ENCODE measurements at places on chromosomes 1 and 21.

DNA sequence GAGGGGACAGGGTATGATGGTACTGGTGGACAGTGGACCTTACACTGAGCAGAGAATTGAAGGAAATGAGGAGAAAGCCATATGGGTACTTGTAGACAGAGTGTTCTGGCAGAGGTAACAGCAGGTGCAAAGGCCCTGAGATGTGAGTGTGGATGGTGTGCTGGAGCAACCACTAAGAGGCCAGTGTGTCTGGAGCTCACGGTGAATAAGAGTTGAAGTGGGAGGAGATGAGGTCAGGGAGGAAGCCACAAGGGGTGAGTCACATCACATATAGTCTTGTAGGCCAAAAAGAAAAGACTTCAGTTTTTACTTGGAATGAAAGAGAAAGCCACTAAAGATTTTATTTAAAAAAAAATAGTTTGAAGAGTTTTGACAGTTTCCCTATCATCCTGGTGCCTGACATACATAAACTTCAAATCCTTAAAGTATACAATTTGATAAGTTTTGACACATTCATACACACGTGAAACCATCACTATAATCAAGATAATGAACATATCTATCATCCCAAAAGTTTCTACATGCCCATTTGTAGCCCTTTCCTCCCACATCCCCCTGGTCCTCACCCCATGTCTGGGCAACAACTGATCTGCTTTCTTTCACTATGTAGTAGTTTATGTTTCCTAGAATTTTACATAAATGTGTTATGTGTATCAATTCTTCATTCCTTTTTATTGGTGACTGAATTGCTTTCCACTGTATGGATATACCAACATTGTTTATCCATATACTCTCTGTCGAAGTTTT is 148.4 kb downstream of the GPATCH2 start:
- peak; percentile 0 for DNase-seq

DNA sequence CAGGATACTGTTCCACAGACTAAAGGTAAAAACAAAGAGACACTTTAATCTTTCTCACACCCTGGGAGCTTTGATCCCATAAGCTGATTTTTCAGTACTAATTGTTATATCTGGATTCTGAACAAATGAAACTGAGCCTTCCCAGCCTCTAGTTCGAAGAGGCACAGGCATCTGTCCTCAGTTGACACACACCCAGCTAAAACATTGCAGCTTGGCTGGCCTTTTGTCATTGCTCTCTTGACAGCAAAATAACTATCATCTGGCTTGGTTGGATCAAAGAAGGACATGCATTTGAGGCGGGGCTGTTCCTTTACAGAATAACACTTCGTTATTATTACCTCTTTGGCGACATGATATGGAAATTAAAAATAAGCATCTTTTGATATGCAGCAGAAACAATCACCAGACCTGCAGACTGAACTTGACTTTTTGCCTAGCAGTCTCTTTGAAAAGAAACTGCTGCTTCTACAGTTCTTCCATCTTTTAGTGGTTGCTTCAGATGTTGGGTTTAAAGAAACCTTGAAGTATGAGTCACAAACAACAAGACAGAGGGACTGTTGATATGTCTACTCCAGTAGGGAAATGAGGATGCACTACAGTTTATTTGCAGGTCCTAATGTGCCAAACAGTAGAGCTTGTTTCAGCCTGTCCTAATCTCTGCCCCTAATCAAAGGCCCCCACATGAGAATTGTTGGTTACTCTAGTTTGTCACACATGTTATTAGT is 166.5 kb downstream of the TPR start:
- no peak for DNase-seq

DNA sequence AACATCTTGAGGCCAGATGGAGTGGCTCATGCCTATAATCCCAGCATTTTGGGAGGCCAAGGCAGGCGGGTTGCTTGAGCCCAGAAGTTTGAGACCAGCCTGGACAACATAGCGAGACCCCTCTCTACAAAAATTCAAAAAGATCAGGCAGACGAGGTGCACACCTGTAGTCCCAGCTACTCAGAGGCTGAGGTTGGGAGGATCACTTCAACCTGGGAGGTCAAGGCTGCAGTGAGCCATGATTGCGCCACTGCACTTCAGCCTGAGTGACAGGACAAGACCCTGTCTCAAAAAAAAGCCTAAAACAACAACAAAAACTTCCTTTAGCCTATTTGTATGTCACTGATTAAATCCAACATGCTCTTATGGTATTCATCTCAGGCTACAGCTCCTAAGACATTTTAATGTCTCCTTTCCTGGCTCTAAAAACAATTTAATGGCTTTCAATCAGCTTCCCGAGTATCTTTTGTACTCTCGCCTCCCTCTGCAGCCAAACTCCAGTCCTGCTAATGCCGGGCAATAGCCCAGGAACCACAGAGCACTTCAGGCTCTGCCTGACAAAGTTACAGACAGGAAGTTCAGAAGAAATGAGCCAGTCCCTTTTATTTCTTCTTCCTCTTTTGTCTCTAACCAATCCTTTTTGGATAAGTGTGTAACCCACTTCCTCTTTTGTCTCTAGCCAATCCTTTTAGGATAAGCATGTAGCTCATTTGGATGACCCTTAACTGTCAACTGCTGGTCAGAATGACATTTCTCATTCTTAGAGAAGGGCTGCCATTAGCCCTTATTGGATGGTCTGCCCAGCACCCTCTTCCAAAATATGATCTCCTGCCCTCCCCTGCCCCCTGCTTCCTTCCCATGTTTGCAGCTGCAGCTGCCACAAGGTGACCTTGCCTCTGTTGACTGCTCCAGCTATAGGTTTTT is 6.6 kb upstream of the DOP1B start:
- no peak for DNase-seq

- DNase-seq = no peak
Measured at GRCh38 chr1:101745551-101746270, 251.0 kb downstream of the OLFM3 start.

DNA sequence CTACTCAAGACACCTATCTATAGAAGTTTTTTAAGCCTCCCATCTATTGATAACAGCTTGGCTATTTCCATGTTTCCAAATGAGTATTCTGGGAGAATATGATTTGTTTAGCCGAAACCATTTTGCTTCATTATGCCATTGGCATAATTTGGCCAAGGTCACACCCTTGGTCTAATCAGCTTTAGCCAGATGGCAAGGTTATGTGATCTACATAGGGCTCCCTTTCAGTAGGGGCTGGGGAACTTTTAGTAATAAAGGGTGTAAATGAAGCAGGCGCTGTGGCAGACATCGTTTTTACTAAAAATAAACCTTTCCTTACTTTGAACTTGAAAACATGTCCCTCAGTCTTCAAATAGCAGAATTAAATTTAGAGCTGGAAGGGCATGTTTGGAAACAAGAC is 3.0 kb upstream of the PDC start:
- DNase-seq = no peak

GRCh38 chr1:54193453-54193852 is 6.4 kb downstream of the CYB5RL start:
- no peak for DNase-seq

- no peak for DNase-seq
Measured at GRCh38 chr1:159884296-159884695, 15.7 kb downstream of the CFAP45 start.

DNA sequence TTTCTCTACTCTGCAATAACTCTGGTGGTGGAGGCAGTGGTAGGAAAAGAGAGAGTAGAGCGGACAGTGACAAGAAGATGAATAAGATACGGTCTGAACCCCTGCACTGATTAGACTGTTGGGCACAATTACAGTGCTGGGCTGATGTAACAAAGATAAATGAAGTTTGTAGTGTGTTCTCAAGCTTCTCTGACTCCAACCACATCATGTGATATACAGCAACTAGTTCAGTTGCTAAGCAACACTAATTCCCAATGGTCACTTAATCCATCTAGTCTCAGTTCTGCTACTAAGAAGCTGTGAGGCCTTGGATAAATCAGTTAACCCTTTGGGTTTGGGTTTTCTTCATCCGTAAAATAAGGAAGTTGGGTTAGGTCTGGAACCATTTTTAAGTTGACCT is 17.3 kb downstream of the DDR2 start:
- DNase-seq = no peak

GRCh38 chr21:14058566-14058965 is 152.2 kb downstream of the LIPI start:
- DNase-seq = no peak

All from GM18507 (cell line).